ENCODE measurements at places on chromosomes 1 and 21.
A peak's percentile ranks its signal among the peaks of the same experiment; 100 is the strongest.

- DNase-seq, result peak; percentile 70
These were observed 495 bp upstream of the NTRK1 start for GRCh38 chr1:156860113-156860627.

- no peak for DNase-seq
These were observed 138.7 kb downstream of the DISP1 start for GRCh38 chr1:222953585-222953984.

- no peak for DNase-seq
These were observed 60.8 kb downstream of the ELK4 start for GRCh38 chr1:205570796-205571537.

DNA sequence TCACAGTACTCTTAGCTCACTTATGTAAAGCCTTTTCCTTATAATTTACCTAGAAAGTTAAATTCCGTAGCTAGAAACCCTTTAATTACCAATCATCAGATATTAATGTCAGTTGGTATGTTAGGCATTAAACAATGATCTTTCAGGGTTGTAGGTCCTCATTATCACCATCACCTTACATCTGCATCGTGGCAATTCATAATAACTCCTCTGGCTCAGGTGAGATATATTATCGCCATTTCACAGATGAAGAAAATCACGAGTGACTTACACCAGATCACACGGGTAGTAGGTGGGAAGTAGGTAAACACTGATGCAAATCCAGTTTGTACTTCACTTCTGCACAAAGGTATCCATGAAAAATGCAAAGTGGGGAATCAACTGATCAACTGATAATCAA, 639 bp downstream of the NUP133 start:
- DNase-seq, result no peak

DNA sequence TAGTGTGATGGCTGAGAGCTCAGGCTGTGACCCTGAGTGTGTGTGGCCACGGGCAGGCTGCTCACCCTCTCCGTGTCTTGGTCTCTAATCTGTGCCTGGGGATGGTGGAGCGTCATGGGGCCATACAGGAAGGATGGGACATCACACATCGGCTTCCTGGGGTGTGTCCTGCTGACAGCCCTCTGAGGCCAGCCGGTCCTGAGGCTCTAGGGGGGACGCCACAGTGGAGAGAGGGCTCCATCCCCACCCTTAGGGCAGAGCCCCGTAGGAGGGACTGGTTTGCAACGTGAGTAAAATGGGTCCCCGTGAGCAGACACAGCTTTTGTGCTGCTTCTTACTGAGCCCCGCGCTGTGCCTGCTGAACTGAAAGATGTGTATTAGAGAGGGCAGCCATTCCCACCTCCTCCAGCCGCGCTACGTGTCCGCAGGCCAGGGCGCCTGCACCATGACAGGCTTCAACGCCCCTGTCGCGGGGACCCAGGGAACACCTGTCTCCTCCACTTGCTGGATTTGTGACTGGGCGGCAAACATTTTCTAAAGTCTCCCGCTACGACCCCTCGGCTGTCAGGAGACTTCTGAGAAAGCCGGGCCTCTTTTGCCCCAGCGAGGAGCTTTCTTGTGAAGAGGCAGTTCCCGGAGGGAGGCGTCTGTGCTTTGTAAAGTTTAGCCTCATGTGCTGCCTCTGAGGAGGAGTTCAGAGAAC, 8.1 kb downstream of the COL18A1 start:
- DNase-seq, result no peak

GRCh38 chr1:246099570-246099969, 407.5 kb downstream of the SMYD3 start:
- DNase-seq, result no peak

- no peak for DNase-seq
These were observed 9.9 kb downstream of the FAM3B start for GRCh38 chr21:41326414-41327080.

GRCh38 chr1:189859385-189859977, 618.2 kb downstream of the BRINP3 start:
- DNase-seq, result peak; percentile 13

DNA sequence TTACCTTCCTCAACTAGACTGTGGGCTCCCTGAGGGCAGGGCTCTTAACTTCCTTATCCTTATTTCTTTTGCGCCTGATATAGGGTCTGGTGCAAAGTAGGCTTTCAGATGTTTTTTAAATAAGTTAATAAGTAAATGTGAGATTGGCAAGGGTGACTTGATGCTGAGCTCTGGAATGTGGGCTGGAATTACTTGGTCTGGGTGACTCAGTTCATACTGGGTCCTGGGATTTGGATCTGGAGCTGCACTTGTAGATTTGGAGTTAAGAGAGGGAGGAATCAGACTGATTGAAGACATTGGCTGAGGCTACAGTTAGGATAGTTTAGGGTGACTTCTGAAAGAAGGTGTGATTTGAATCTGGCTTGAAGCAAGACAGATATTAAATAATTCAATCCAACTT, 190.9 kb downstream of the GIPC2 start:
- no peak for DNase-seq

- no peak for DNase-seq
These were observed 6.8 kb upstream of the PEAR1 start for GRCh38 chr1:156886583-156887281.

DNA sequence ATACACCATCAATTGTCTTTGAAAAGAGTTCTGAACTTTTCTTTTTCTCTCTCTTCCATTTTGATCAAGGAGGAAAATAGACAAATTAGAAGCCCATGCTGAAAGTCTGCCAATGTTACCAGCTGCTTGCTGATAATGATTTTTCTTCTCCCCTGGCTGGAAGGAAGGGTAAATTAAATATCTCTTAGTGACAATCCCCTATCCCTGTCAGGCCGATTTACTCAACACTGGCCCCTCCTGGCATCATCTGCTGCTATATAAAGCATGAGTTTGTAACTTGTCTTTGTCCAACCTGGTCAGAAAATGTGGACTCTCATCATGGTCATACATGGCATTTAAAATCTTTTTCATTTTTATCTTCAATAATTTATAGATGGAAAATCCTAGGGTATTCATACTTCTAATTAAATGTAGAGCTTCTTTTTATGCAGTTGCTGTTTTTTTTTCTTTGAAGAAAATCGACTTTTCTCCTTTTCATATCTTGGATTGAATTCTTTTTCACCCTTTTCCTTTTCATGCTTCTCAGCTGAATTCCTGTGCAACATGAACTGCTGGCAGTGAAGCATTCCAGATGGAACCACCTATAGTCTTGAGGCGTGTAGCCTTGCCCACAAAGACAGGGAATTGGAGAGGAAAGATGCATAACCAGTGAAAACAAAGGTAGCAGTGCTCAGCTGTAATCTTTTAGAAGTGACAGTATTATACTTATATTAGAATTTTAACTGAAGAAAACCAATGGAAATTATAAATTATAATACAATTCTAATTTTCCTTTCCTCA, 214.7 kb upstream of the PTGFR start:
- DNase-seq, result no peak

- DNase-seq, result no peak
These were observed 13.6 kb upstream of the OR2B11 start for GRCh38 chr1:247471445-247472016.

DNA sequence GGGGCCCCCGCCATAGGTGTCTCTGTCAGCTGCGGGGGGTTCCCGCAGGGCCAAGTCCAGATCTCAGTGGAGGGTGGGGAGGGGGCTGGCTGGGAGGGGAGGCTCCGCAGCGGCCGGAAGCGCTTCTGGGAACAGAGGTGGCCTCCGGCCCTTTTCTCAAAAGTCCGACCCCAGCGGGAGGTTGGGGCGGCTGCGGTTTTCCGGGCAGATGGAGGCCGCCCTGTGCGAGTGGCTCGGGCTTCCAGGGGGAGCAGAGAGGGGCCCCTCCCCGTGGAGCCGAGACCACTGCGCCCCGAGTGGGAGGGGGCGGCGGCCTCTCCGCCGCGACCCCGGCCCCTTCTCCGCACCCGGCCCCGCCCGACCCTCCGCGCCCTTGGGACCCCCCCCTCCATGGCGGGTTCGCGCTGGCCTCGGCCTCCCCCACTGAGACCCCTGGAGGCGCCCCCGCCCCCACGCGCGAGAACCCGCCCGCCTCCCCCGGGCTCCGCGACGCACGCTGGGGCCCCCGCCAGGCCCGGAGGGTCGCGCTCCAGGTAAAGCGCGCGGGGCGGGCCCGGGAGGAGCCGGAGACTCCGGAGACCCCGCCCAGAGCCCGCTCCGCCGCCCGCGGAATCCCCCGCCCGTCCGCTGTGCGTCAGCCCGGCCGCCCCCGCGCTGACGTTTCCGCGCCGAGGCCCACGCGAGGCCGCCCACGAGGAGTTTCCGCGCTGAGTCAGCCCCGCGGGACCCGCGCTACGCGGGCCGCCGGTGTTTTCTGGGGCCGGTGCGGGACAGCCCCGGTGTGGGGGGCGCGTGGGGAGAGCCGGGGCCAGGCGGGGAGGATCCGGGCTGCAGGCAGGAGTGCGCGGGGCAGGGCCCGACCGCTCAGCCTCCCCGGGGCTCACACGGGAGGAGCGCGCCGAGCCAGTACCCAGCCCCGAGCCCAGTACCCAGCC, 5.2 kb downstream of the TNFRSF18 start:
- peak; percentile 56 for DNase-seq

DNA sequence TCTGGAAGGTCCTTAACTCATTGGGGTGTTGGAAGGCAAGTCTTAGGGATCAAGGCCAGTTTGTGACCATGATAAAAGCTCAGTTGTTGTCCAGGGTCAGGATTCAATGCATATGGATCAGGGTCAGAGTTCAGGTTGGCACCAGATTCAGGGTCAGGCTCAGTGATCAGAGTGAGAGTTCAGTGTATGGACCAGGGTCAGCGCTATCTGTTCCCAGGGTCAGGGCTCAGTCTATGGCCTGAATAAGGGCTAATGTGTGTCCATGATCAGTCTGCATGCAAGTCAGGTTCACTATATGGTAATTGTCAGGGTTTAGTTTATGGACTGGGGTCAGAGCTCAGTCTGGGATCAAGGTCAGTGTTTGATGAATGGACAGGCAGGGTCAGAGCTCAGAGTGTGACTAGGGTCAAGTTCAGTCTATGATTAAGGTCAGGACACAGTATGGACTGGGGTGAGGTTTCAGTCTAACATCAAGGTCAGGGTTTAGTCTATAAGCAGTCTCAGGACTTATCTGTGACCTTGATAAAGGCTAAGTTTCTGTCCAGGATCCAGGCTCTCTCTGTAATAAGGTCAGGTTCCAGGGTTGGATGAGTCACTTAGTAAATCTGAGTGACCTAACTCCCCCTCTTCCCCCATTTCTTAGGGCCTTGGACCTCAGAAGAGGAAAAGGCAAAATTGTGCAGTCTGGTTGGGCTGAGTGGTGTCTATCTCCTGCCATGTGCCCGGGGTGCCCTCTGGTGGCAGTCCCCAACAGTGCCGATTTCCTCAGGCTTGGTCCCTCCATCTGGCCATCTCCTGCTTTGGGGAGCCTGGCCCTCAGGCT, 23.8 kb downstream of the KNCN start:
- peak; percentile 87 for DNase-seq

GRCh38 chr1:209150114-209150513, 433.4 kb upstream of the CAMK1G start:
- DNase-seq, result peak; percentile 24

GRCh38 chr1:98881901-98882300, 122.8 kb downstream of the PLPPR5 start:
- DNase-seq, result no peak

- DNase-seq, result peak; percentile 59
These were observed at the start of gene ADAMTSL4 for GRCh38 chr1:150548632-150549495. Gene ADAMTSL4, plus strand, starts transcription at chr1:150549408. Its CDS starts 2,881 bp downstream, at chr1:150552289.

GRCh38 chr1:1858382-1859086, 32.4 kb downstream of the GNB1 start:
- DNase-seq, result peak; percentile 68

DNA sequence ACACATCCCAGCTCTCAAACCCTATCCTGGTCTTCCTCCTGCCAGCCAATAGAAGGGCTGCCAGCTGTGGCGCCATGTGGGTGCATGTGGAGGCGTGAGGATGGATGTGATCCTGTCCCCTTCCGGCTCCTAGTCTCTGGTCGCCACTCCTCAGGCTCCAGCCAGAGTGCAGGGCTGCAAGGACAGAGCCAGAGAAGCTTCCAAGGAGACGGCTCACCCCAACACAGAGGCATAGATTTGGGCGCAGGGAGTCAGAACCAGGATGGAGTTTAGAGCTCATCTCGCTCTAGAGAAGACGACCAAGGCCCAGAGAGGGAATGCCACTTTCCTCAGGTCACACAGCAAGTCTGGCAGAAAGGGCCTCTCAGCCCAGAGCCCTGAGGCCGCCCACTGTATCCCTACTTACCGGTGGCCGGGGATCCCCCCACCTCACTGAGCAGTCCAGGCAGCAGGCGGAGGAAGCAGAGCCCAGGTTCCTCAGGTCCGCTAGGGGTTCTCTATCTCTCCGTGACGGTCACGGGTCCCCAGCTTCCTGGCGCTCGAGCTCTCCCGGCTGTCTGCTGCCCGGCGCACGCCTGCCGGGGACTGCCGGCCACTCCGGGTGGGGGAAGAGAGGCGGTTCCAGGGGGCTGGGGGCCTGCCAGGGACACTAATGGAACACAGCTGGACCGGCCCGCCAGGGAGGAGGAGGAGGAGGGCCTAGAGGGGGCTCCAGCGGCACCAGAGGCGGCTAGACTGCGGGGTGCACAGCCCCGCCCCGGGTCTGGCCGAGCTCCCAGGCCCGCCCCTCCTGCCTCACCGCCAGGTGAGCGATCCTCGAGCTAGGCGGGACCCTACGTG, at the start of gene COL16A1:
TSS of gene COL16A1 (minus strand) at position 587 of the 840 bp plus-strand sequence. CDS start 1,824 bp downstream, outside the sequence.
- DNase-seq, result peak; percentile 44

DNA sequence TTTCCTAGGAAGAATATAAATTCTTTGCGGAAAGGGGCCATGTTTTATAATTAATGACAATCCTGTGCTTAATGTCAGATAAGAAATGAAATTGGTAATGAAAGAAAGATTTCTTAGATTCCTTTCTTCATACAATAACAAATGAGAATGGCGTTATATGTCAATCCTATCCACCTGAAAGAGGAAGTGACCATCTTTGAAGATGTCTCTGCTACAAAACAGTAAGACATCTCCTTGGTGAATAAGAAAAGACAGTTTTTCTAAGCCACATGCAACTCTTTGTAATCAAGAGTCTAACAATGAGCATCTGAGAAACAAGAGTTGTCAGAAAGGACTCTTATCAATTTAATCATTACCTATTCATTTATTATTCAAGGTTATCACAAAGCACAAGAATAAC, 286.0 kb downstream of the VAV3 start:
- DNase-seq, result no peak

All from Daoy (cell line).